HT-29 (cell line): ENCODE measurements at places on chromosomes 2 and 18.
A peak's percentile ranks its signal among the peaks of the same experiment; 100 is the strongest.

DNA sequence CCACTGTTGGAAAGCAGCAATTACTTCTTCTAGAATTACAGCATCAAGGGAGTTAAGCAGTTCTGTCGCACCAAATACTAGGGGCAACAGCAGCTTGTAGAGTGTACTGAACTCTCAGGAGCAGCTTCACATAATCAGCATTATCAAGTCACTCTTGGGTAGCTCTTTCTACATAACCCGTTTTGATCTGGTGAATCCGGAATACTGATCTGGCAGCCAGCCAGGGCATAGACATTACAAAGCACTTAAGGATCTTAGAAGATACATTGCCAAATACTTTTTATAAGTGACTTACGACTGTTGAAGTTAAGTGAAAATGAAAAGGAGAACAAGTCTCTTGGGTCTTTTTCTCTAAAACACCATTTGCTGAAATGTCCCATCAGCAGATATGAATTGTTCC is 73.2 kb upstream of the NETO1 start:
- DNase-seq = peak; percentile 10

- no peak for DNase-seq
Measured at GRCh38 chr18:78352910-78353309, 626.7 kb upstream of the SALL3 start.

DNA sequence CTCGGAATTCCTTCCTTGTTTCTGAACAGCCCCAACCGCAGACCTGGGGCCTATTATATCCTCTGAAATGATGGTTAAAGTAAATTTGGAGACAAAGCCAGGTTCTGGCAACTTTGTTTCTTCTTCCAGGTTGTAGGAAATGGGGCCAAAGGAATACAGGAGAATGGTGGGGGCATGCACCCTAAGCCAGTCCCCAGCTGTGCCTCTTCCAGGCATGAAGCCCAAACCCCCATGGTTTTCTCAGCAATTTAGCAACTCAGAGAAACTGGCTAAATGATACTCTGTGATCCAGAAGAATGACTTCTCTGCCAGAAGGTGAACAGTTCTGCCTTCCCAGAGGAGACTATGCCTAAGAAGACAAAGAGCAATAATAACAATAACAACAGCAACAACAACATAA is 635.0 kb upstream of the FANCL start:
- no peak for DNase-seq

DNA sequence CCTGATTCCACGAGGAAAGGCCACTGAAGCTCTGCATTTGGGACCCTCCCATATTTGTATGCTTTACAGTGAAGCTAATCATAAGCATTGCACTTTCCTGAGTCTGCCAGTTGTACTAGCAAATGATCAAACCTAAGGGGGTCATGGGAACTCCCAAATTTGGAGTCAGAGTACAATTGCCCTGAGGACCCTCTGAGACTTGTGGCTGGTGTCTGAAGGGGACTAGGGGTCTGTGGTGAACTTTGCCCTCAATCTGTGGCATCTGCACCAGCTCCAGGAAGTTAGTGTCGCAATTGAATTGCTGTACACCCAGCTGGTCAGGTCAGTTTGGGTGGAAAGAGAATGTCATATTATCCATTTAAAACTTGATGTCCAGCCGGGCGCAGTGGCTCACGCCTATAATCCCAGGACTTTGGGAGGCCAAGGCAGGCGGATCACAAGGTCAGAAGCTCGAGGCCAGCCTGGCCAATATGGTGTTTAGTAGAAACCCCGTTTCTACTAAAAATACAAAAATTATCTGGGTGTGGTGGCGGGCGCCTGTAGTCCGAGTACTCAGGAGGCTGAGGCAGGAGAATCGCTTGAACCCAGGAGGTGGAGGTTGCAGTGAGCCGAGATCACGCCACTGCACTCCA is 18.1 kb downstream of the SOWAHC start:
- DNase-seq = peak; percentile 17

- DNase-seq = peak; percentile 18
Measured at GRCh38 chr2:189982780-189983394, 79.6 kb downstream of the MSTN start.

GRCh38 chr2:161067846-161068350 is 92.3 kb upstream of the TANK start:
- no peak for DNase-seq

GRCh38 chr18:9647496-9648323 is 33.4 kb upstream of the PPP4R1 start:
- no peak for DNase-seq

- DNase-seq = no peak
Measured at GRCh38 chr18:38256366-38256765, 690.8 kb upstream of the CELF4 start.

DNA sequence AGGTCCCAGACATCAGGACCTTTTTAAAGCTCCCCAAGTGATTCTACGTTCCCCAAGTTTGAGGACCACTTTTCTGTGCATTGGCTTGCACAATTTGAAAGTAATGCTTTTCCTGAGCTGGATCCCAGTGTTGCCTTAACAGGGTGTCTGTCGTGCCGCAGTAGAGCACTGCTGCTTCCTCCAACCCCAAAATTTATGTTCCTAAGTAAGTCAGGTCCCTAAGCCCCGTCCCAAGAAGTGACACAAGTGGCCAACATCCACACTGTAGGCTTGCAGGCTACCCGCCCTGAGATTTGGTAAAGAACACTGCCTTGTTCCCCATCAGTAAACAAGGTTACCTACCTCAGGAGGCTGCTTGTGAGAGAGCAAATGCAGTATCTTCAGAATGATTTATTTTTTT is 2.0 kb downstream of the SFT2D3 start:
- DNase-seq = no peak

DNA sequence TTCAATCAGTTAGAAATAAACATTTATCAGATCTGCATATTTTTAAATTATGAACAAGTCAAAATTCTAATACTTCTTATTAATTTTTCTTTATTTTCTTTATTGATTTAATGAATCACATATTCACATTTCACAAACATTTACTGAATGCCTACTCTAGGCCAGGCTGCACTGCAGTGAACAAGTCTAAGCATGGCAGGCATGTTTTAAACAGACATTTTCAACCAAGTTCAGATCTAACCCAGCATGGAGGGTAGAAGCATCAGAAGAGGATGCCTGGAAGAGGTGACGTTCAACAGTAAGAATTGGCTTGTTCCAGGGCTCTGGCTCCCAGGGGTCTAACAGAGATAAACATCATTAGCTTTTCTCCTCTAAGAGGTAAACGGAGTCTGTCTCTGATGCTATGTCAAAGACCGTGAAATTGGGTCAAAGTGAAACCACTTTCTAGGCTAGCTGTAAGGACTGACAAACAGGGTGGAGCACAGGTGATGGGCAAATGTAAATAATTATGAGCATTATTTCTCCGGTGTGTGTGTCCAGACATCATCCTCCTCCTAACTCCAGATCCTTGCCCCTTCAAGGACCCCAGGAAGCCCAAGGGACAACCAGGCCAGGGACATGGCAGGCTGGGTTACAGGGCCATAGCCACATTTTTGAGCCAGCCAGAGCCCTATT is 50.6 kb downstream of the UNC50 start:
- DNase-seq = no peak

GRCh38 chr2:181680055-181680936 is at the start of gene NEUROD1:
Gene NEUROD1 (minus strand): TSS chr2:181680517. CDS start chr2:181678860, 1,657 bp downstream.
- DNase-seq = no peak

- DNase-seq = no peak
Measured at GRCh38 chr18:12841070-12841469, 43.0 kb downstream of the PTPN2 start.

GRCh38 chr2:7950035-7950612 is 731.7 kb upstream of the ID2 start:
- no peak for DNase-seq

- no peak for DNase-seq
Measured at GRCh38 chr2:7692657-7693161, 775.5 kb downstream of the RNF144A start.

DNA sequence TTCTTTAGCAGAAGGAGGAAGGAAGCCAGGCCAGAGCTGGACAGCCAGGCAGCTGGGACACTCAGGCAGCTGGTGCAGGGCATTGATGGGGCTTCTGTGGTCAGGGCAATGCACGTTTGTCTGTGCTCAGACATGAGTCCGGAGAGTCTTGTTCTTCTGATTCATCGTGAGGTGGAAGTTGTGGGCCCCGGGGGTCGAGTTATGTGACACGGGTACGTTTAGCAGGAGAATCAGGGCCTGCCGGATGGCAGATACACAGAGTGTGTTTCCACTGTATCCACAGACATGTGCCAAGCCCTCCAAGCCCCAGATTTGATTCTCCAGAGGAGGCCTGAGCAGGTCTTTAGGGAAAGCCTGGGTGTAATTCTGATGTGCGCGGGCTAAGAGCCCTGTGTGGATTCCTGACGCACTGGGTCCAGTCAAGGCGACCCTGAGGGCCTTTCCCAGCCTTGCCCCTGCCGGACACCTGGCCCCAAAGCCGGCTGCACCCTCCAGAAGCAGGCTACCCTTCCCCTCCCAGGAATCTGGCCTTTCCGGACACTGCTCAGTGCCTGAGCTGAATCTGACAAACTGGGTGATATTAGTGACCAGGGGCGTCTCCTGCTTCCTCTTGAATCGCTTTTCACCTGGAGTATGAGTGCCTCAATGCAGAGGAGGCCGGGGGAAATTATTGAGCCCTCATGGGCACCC is 10.1 kb downstream of the ARHGEF4 start:
- no peak for DNase-seq

GRCh38 chr18:58557008-58557435 is 71.9 kb downstream of the ALPK2 start:
- DNase-seq = no peak

- DNase-seq = no peak
Measured at GRCh38 chr2:60806595-60806987, 50.5 kb downstream of the PAPOLG start.

GRCh38 chr2:17190527-17190926 is 327.7 kb downstream of the RAD51AP2 start:
- no peak for DNase-seq

GRCh38 chr2:59968441-59968840 is 585.0 kb downstream of the BCL11A start:
- DNase-seq = no peak

DNA sequence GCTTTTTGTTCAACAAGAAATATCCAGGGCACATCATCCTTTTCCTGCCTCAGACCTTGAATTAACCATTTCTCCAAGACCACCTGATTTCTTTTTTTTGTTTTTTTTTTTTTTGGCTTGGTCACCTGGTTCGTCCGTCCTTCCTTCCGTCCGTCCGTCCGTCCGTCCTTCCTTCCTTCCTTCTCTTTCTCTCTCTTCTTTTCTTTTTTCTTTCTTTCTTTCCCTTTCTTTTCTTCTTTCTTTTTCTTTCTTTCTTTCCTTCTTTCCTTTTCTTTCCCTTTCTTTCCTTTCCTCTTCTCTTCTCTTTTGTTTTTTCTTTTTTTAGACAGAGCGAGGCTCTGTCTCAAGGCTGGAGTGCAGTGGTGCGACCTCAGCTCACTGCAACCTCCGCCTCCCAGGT is 80.7 kb downstream of the TET3 start:
- no peak for DNase-seq

- no peak for DNase-seq
Measured at GRCh38 chr2:61362873-61363272, 108.0 kb downstream of the USP34 start.

DNA sequence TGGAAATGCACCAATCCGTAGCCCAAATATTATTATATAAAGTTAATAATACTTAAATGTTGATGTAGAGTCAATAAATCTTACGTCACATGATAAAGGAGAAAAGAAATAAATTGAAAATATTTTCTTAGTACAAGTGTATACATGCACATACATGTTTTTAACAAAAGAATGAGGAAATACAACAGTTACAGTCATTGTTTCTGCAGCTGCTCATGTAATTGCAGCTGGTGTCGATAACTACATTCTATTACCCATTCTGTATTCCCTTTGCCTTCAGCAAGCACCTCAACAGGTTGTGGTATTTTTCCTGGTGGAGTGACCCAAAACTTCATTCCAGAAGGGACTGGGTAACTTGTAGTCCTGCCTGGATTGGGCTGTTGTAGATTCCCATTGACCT is 377.8 kb upstream of the FSIP2 start:
- no peak for DNase-seq

DNA sequence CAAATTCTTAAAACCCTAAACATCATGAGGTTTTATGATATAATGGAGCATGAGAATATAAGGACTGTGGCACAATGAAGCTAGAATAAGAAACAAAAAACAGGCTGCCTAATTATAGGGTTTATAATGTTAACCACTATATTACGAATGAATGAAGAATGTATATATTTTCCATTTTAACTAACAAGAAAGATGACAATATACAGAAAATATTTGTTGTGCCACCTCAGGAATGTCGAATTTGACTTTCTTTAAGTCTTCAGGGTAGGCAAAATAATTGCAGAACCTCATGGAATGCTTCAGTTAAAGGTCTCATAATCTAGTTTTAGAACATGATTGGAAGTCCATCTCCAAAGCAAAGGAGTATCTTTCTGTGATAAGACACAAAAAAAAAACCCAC is 282.9 kb upstream of the SLC8A1 start:
- no peak for DNase-seq

DNA sequence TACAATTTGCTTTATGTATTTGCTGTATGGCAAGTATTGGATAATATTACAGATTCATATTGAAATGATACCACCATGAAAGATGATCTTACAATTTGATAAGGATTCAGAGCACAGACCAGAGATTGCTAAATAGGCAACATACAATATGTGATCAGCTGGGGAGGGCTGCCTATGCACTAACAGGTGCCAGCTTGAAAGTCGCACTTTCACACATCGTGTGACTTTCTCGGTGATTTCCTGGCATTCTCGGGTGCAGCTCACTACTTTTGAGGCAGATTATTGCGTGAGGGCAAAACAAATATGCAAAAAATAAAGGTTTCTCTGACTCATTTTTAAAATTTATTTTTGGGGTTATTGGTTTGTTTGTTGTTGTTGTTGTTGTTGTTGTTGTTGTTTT is 36.0 kb downstream of the RBMS1 start:
- no peak for DNase-seq

DNA sequence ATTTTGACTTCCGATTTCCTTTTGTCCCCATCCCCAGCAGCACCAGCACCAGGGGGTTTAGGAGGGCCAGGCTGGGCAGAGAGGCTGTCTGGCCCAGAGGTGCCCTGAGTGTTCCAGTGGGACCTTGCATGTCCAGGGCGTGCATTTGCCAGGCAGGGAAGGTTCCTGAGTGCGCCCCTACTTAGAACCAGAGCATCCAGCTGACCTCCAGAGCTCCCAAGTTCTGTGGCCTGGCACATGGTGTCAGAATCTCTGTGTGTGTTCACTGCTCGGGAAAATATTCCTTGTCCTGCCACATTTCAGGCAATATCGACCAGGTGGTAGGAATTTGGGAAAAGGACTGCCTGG is 5.5 kb downstream of the SIX3 start:
- DNase-seq = no peak
